Fibroblast of lung (primary cell): ENCODE measurements at places on chromosomes 1 and 21. TPM values are rescaled to one million over a fixed set of nuclear protein-coding genes. Genes with fewer than 3 reads are reported as not detected.
A peak's percentile ranks its signal among the peaks of the same experiment; 100 is the strongest.

DNA sequence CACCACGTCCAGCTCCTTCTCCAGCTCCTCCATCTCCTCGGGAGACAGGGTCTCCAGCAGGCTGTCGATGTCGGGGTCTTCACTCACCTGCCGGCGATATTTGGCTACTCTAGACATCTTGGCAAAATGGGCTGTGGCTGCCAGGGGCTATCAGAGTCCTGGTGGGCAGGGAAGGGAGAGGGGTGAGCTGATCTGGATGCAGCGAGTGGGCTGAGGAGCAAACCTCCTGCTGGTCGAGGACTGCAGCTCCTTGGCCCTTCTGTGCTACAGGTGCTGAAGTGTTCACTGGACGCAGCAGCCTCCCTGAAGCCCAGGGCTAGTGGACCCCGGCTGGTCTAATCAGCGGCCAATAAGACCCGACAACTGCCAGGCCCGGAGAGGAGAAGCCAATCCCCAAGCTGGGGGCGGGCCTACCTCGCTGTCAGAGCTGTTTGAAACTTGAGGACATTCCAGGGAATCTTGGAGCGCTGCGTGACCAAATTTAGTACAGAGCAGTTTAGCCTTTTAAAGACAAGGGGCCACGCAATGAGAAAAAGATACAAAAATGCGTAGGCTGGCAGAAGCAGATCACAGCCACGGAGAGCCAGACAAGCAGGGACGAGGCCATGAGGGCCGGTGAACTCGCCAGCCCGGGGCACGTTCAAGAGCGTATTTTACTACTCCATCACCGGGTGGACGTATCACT lies at the start of gene LMOD1:
Gene LMOD1, minus strand, starts transcription at position 325 of the 685 bp plus-strand sequence. Its CDS starts 208 bp downstream, at position 117.
- peak within 1 kb of the TSS; percentile 39 for H3K4me3 ChIP-seq
- H3K4me1 ChIP-seq, result peaks cover 11% of the 10 kb centered on the region
- H3K27me3 ChIP-seq, result no peaks in the 10 kb centered on the region
- peak; percentile 98 for DNase-seq
- peaks cover under 1% of the 10 kb centered on the region for H3K36me3 ChIP-seq

DNA sequence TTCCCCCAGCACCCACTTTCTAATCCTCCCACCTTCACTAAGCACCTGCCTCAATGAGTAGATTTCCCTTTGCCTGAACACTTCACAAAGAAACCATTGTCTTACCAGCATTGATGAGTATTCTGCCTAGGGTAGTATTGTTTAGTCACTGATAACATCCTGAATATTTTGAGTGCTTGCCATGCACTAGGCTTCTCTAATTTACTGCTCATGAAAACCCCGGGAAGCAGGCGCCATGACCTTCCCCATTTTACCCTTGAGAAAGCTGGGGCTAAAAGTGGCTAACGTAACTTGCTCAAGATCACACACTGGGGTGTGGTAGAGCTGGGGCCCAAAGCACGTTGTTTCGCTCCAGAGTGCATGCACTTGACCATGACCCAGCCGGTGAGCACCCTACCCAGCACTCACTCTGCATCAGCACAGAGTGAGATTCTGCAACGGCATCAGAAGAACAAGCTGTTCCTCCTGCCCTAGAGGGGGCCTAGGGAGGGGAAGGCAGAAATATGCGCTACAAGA lies 10.6 kb upstream of the F3 start:
- DNase-seq, result peak; percentile 38
- no peak overlapping the region for H3K4me3 ChIP-seq
- H3K27me3 ChIP-seq, result no peaks in the 10 kb centered on the region
- H3K36me3 ChIP-seq, result no peaks in the 10 kb centered on the region

DNA sequence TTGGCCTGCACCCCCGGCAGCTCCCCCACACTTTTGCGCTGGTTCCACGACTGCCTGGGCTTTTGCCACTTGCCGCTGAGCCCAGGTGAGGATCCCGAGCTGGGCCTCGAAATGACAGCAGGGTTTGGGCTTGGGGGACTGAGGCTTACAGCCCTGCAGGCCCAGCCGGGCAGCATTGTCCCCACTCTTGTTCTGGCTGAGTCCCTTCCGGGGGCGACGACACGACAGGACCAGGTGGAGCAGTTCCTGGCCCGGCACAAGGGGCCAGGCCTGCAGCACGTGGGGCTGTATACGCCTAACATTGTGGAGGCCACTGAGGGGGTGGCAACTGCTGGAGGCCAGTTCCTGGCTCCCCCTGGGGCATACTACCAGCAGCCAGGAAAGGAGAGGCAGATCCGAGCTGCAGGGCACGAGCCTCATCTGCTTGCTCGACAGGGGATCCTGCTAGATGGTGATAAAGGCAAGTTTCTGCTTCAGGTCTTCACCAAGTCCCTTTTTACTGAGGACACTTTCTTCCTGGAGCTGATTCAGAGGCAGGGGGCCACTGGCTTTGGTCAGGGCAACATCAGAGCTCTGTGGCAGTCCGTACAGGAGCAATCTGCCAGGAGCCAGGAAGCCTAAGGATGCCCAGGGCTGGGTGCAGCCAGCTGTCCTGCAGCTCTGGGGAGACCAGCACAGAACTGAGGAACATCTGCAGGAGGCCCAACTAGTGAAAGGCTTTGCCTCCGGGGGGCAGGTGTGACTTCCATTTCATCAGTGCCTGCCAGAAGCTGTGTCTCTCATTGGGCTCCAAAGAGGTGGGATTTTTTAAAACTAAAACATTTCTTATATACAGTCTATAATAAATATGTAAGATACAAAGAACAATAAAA lies 1.2 kb downstream of the HPDL start:
- no peaks in the 10 kb centered on the region for H3K27me3 ChIP-seq
- DNase-seq, result no peak
- H3K27ac ChIP-seq, result no peak overlapping the region
- peaks cover 8% of the 10 kb centered on the region for H3K4me1 ChIP-seq

GRCh38 chr1:168482106-168482505 lies 61.7 kb downstream of the XCL2 start:
- no peak for DNase-seq
- no peak overlapping the region for H3K4me3 ChIP-seq
- H3K27ac ChIP-seq, result no peak overlapping the region
- H3K4me1 ChIP-seq, result peaks cover 4% of the 10 kb centered on the region

DNA sequence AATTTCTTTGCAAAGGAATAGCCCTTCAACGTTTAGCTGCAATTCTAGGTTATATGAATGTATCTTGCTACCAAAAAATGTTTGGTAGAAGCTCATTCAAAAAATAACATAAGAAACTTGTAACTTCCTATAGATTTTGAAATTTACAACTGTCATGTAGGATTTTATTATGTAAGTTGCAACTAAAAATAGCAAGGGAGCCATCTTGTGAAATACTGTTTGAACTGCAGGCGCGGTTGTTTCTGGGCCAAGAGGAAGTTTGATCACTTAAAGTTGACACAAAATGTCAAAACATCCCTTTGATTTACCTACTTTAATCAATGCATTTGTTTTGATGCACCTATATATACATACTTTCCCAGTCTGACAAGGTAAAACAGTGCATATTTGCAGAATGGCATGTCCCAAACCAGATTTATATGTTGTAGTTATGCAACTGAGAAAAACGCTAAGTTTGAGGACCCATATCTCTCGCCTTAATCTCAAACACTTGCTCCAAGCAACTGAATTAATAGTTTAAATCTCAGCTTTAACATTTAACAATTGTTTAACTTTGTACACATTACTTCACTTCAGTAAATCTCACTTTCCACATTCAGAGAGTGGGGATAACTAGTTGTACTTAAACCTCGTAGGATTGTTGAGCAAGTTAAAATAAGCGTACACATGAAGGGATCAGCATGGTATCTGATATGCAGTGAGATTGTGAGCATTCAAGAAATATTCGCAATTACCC lies 63.9 kb downstream of the KCNK2 start:
- peak; percentile 35 for DNase-seq
- H3K4me3 ChIP-seq, result no peak overlapping the region
- no peaks in the 10 kb centered on the region for H3K4me1 ChIP-seq
- no peaks in the 10 kb centered on the region for H3K36me3 ChIP-seq

Gene CERS2
- total RNA-seq, result 138 and 190 TPM in 2 replicates

DNA sequence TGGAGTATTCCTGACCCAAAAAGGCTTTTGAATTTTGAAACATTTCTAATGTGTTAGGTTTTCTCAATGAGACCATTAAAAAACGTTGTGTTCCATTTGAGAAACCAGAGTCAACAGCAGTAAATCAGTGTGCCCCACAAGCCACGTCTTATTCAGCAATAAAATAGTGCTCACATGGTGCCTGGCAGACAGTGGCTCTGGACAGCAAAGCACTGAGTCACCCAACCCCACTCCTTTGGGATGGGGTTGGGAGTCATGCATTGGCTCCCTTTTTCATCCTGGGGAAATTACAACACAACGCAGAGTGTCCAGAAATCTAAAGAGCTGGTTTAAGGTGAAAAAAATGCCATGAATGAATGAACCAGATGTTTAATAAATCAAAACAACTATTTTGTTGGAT lies 46.5 kb downstream of the KCNJ15 start:
- H3K36me3 ChIP-seq, result no peaks in the 10 kb centered on the region
- peak; percentile 93 for DNase-seq
- no peaks in the 10 kb centered on the region for H3K27me3 ChIP-seq
- peak overlapping the region; percentile 30 for H3K27ac ChIP-seq
- H3K4me3 ChIP-seq, result no peak overlapping the region
- peaks cover 10% of the 10 kb centered on the region for H3K4me1 ChIP-seq

GRCh38 chr1:208851366-208851765 lies 607.2 kb upstream of the PLXNA2 start:
- no peak overlapping the region for H3K4me3 ChIP-seq
- no peak for DNase-seq
- H3K27me3 ChIP-seq, result no peaks in the 10 kb centered on the region
- H3K27ac ChIP-seq, result no peak overlapping the region
- H3K36me3 ChIP-seq, result no peaks in the 10 kb centered on the region

Gene FAF1
- total RNA-seq, result 35.2 and 39.6 TPM in 2 replicates

- peaks cover 3% of the 10 kb centered on the region for H3K36me3 ChIP-seq
- no peaks in the 10 kb centered on the region for H3K27me3 ChIP-seq
- no peak for DNase-seq
- H3K4me3 ChIP-seq, result no peak overlapping the region
Observed at GRCh38 chr1:184724843-184725242, 29.8 kb downstream of the EDEM3 start.

Gene TMEM200B
- 17.7 and 18.5 TPM in 2 replicates for total RNA-seq

Gene ANKRD34A
- 0.26 and 1.2 TPM in 2 replicates for total RNA-seq

Gene SGIP1
- total RNA-seq, result 11.0 and 37.8 TPM in 2 replicates

DNA sequence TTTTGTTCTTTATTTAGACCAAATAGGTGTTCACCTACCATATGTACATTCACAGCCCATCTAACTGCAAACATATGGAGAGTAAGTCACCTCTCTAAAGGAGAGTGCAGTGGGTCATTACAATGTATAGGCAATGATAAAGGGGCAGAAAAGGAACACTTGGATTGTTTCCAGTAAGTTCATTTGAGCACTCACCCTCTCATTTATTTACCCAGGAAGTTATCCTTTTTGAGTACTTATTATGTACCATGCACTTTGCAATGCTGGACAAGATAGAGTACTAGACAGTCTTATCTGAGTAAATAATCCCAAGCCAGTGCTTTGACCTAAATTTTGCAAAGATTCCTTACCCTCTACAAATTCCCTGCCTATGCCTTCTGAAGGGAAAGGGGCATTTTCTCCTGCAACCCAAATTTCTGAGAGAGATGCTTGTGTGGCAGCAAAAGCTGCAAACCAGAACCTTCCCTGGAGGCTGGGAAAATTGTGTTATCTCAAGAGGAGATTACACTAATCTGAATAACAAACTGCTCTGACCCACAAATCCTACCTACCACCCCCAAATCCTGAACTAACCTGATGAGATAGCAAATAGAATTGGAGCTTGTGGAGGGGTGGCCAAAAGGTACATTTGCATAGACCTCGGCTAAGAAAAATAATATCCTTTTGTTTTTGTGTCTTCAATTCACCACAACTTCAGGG lies 18.6 kb upstream of the RGS8 start:
- no peaks in the 10 kb centered on the region for H3K4me1 ChIP-seq
- no peaks in the 10 kb centered on the region for H3K27me3 ChIP-seq
- H3K36me3 ChIP-seq, result no peaks in the 10 kb centered on the region
- DNase-seq, result no peak
- H3K27ac ChIP-seq, result no peak overlapping the region

GRCh38 chr1:153597206-153597605 lies 15.7 kb downstream of the S100A16 start:
- no peak overlapping the region for H3K4me3 ChIP-seq
- peak overlapping the region; percentile 41 for H3K27ac ChIP-seq
- H3K36me3 ChIP-seq, result no peaks in the 10 kb centered on the region
- peaks cover 17% of the 10 kb centered on the region for H3K4me1 ChIP-seq
- H3K27me3 ChIP-seq, result no peaks in the 10 kb centered on the region

DNA sequence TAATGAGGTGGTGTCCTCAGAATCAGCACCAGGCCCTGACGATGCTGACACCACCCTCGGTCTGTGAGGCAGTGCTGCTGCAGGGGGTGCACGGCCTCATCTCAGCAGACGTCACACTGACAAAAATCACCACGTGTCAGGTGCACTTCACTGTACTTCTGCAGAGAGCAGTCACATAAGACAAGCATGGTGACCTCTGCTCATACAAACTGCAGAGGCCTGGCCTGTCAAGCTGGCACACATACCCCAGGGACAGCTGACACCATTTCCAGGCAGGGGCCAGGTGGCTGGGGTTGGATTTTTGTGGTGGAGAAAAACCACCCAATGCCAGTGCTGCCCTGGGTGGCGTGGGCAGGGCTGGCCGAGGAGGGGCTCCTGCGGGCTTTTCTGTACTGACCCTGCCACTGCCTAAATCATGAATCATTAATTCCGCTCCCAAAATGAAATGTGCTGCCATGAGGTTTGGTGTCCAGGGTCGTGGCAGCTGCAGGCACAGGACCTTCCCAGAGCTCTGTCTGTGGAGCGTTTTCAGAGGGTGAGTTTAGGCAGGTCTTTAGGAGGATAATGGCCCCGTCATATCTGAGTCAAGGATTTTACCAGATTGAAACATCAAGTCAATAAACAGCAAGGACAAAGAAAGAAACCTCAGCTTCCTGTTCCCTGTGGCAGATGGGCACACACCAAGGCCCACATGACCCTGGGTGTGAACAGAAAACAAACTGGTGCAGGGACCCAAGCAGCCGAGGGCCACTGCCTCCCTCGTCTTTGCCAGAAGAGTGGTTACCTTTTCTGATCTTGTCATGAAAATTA lies 33.4 kb upstream of the GPR153 start:
- H3K4me3 ChIP-seq, result no peak overlapping the region
- DNase-seq, result no peak
- no peaks in the 10 kb centered on the region for H3K4me1 ChIP-seq
- H3K36me3 ChIP-seq, result no peaks in the 10 kb centered on the region
- H3K27ac ChIP-seq, result no peak overlapping the region

- H3K4me3 ChIP-seq, result no peak overlapping the region
- H3K36me3 ChIP-seq, result no peaks in the 10 kb centered on the region
- H3K4me1 ChIP-seq, result peaks cover 11% of the 10 kb centered on the region
- H3K27me3 ChIP-seq, result no peaks in the 10 kb centered on the region
Observed at GRCh38 chr1:7220007-7220406, 434.8 kb downstream of the CAMTA1 start.

DNA sequence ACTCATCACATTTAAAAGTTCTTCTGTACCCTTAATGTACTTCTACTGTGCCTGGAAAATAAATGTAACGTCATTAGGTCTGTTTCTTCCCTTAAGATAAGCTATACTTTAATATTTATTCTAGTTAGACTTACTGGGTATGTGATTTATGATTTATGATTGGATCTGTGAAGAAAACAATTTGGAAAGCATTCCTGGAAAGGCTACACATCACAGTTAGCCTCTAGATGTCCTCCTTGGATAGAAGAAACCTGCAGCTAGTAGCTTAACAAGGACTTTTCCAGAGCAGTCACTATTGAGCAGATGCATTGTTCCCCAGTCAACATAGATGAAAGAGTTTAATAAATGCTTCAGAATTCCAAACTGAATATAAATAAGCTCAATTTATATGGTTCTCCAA lies 22.2 kb upstream of the ABL2 start:
- DNase-seq, result peak; percentile 50
- no peaks in the 10 kb centered on the region for H3K27me3 ChIP-seq
- H3K4me1 ChIP-seq, result no peaks in the 10 kb centered on the region
- no peak overlapping the region for H3K27ac ChIP-seq

Gene NCMAP
- not detected in 2 replicates for total RNA-seq

Gene GJA4
- not detected in 2 replicates for total RNA-seq

Gene UAP1
- total RNA-seq, result 77.3 and 108 TPM in 2 replicates
